ENCODE measurements at places on chromosomes 6 and 20.

DNA sequence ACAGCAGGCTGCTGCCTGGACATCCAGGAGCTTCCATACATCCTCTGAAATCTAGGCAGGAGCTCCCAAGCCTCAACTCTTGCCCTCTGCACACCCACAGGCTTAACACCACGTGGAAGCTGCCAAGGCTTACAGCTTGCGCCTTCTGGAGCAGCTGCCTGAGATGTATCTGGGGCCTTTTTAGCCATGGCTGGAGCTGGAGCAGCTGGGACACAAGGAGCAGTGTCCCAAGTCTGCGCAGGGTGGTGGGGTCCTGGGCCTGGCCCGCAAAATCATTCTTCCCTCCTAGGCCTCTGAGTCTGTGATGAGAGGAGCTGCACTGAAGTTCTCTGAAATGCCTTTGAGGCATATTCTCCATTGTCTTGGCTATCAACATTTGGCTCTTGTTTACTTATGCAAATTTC is 255.0 kb downstream of the DLL1 start:
- DNase-seq: no peak

DNA sequence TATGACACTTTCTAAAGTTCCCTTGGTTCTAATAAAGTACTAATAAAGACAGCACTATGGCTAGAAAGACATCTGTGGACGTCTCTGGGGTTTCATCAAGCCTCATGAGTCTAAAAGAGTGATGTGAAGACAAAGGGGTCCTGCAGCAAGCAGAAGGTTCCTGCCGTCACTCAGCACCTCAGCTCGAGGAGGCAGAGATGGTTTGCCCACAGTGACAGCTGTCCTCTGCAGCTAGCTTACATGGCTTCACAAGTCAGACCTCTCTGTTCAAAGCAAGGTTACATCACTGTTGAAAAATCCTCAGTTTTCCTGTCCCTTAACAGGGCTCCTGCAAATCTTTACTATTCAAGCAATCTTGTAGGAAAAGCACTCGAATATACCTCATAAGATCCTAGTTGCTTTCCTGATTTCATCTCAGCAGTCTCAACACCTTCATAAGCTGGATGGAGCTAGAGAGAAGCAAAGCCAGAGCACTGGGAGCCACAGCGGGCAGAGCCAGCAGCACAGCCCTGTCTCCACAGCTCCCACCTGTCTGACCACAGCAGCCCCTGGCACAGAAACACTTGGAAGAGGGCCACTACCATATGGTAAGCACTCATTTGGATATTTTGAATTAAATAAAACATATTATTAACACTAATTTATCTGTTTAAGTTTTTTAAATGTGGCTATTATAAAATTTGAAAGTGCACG is 202.3 kb downstream of the GMDS start:
- DNase-seq: no peak

DNA sequence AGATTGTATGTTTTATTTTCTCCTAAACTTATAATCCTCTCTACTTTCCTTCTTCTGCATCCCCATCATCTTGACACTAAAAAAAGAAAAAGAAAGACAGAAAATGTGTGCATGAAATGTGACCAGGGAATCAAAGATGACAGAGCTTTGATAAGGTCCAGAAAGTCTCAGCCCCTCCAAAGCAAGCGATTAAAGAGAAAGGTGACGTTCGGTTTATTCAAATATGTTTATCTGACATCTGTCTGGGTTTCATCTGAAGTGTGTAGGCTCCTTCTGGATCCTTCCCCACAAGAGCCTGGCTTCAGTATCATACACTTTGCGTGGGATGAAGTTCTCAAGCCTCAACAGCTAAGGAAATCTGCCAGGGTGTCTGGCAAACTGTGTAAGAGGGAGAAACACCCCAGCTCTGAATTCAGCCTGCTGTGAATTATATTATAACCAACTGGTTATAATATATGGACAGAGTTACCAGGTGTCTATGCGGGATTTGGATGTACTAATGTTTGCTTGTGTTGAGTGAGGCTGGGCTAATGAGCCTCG is 263.0 kb downstream of the ZNF217 start:
- no peak for DNase-seq

GRCh38 chr6:154427446-154427845 is 70.8 kb upstream of the IPCEF1 start:
- no peak for DNase-seq

DNA sequence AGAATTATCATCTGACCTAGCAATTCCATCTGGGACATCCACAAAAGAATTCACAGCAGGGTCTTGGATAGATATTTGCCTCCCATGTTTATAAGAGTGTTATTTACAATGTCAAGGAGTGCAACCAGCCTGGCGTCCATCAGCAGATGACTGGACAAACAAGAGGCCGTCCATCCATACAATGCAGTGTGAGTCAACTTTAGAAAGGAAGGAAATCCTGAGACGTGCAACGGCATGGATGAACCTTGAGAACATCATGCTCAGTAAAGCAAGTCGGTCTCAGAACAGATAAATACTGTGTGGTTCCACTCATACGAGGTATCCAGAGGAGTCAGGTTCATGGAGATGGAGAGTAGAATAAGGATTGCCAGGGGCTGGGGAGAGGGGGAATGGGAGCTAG is 46.4 kb downstream of the FOXF2 start:
- DNase-seq: no peak

DNA sequence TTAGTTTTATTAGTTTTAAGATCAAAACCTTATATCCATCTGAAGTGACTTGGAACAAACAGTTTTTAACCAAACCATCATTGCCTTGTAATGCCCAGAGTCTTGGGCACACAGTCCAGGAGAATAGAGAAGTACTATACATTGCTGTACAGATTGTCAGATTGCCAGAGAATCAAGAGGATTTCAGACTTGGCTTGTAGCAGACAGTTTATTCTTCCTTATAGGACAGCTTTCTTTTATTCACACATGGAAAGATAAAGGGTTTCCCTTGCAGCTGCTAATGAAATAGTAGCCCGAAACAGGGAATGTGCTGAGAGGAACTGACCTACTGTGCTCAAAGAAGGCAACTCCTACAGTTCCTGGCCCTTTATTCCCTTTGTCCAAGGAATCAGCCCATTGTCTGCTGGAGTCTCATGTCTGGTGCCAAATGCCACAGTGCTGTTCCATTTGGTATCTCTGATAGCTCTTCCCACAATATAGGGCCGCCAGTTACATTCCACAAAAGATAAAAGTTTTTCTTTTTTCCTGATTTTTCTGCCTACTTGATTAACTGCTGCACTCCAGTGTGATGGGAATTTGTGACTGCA is 30.6 kb downstream of the DCBLD1 start:
- DNase-seq: no peak

DNA sequence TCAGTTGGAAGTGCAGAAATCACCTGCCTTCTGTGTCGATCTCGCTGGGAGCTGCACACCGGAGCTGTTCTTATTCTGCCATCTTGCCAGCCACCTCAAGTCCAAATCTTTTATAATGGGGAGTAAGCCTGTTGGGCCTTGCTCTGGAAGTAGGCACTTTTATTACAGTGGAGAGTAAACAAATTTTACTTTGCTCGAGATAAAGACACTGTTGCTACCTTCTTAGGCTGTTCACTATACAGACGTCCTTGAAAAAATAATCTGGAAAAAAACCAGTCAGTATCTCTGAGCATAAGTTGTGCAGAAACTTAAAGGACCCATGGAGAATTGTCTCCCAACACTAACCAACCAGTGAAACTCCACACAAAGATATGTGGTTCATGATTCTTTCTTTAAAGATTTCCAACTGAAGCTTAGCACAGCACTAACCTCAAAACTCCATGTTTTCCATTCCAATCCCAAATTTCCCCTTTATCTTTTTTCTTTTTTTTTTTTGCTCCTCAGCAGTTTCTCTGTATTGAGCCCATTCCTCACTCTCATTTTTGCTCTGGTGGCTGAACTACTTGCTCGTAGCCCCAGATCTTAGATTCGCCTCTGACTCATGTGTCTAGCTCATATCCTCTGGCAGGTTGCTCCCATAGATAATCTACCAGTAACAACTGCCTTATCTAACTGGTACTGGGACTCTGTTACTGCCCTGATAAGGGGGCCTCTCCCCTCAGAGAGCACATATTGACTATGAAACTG is 34.3 kb upstream of the COL9A1 start:
- DNase-seq: no peak

DNA sequence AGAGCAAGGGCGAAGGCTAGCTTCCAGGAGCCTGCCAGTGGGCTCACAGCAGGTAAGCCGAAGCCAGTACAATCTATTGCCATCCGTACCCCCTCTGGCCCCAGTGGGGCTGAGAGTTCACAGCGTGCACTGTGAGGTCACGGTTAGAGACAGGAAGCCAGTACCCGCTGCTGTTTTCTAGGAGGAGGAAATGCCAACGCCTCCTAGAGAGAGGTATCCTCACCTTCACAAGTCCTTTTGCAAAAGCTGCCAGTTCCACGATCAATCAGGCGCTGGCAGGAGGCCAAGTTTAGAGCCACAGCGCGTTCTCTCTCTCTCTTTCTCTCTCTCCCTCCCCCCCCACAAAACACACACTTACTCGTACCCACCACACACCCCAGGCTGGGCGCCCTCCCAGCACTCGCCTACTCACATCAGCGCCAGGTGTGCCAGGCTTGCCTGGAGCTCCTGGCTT is 22.5 kb downstream of the COL9A1 start:
- no peak for DNase-seq

DNA sequence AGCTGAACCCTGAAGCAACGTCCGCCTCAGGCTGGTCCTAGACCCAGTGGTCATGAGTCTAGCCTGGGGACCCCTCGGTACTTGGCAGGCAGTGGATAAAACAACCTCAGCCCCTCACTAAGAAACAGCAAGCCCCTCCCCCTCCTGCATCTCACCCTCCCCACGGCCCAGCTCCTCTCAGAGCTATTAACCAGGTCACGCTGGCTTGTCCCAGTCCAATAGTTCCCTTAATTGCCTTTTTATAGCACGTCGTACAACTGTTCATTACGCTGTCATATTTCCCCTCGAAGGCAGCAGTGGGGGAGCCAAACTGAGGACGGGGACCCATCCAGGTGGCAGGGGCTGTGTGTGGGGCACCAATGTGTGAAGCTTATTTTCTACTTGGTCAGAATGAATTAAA is 8.6 kb upstream of the SLC32A1 start:
- DNase-seq: no peak

DNA sequence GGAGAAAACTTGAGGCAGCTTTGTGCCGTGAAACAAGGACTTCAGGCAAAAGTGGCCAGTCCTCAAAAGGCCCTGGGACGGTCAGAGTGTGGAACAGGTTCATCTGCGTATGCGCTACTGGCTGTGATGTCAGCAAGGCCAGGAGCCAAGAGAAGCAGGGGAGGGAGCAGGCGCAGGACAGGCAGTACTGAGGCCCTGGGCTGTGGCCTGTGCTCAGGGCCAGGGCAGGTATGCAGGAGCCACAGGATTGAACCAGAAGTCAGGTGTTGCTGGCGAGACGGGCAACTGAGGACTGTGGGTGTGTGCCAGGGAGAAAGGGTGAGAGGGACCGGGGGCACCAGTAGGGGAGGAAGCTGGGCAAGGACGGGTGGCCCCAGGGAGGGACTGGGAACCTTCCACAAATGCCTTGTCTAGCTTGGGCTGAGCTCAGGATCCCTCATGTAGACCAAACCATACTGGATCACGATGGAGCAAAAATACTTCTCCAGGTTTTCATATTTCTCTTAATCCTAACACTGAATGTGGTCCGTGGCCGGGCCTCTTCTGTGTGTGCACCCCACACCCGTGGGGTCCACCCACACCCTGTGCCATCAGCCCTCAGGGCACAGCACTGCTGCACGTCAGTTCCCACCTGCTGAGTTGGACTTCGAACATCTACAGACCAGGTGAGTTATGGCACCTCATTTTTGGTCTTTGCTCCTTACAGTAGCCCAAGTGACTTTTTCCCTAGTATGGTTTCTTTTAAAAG is 46.9 kb downstream of the GINS1 start:
- DNase-seq: no peak

DNA sequence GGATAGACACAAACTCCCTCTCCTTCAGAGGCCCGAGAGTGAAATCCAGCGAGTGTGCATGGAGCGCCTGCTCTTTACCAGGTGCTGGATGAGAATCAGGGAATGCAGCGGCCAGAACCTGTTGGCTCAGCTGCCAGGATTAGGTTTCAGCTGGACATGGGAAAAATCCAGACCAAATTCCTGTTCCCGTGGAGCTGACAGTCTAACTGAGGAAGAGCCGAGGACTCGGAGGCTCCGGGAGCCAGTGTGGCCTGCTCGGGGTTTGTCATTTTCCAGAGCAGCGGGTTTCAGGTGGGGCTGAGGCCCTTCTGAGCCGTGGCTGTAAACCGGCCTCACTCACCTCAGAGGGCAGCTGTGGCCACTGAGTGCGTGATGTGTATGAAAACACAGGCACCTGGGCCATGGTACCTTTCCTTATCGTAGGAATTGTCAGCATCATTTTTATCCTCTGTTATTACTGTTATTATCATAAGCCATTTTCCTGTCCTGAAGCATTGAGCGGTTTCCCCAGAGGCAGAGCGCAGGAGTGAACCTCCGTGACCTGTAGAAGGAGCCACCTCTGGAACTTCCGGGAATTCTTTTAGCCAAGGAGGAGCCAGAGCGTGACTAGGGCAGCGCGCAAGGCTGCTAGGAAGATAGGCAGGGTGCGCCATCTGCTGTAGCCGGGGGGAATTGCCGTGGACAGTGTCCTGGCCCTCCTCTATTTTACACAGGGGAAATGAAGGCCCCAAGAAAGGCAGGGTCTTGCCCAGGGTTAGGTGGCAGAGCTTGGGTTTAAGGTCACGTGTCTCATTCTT is 27.3 kb downstream of the PKIG start:
- DNase-seq: peak; percentile 76

DNA sequence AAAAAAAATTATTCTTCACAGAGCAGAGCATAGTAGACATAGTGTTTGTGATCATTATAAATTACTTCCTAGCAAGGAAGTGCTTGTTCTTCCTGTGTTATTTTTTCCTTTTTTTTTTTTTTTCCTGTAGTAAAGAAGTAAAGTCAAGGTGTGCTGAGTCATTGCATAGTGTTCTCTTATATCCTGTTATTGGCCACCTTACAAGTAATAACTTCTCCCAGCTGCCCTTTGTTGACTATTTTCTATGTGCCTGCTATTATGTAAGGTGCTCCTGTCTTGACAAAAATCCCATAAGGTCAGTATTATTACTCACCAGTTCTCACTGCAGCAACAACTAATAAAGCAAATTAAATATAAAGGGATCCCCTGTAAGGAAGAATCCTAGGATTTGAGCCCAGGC is 195.3 kb downstream of the GJA1 start:
- DNase-seq: no peak

GRCh38 chr20:8658103-8658502 is 410.8 kb upstream of the PLCB4 start:
- no peak for DNase-seq

GRCh38 chr6:163564534-163564933 is 150.0 kb downstream of the QKI start:
- DNase-seq: no peak

DNA sequence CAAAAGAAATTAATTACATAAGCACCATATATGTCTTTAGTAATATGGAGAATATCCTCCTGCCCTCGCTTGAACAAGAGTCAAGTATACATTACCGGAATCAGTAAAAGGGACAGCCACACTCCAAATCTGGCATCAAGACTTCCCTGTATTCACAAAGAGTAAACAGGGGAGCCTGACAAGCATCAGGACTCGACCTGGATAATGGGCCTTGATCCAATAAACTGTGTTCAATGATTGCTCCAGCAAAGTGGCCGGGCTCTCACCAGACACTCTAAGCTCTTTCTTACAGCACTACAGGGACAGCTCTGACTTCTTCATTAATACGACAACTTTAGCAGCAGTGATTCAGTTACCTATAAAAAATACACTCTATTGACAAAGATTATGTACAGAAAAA is 307.9 kb upstream of the POU3F2 start:
- DNase-seq: no peak
